NCI-H446 (cell line): ENCODE measurements at places on chromosomes 11 and 22.
A peak's percentile ranks its signal among the peaks of the same experiment; 100 is the strongest.

- no peak for DNase-seq
Observed at GRCh38 chr11:130816546-130817329, 99.5 kb downstream of the SNX19 start.

GRCh38 chr22:49749227-49749626 lies 78.4 kb downstream of the BRD1 start:
- no peak for DNase-seq

GRCh38 chr22:42635531-42635930 lies 4.9 kb downstream of the ATP5MGL start:
- DNase-seq: no peak

DNA sequence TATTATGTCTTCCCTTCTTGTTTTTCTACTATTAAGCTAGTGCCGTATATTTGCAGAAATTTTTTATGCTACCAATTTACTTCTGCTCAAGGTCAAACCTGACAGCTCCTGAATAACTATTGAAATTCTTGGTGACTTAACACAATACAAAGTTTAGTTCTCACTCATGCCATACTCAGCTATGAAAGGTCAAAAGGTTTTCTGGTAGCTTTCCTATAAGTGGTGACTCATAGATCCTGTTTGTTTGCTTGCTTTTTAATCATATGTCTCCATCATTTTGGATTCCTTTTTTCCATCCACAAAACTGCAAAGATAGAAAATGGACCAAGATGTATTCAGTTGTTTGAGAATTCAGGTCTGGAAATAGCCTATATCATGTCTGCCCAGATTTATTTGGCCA lies 855.8 kb upstream of the LRRC4C start:
- no peak for DNase-seq

DNA sequence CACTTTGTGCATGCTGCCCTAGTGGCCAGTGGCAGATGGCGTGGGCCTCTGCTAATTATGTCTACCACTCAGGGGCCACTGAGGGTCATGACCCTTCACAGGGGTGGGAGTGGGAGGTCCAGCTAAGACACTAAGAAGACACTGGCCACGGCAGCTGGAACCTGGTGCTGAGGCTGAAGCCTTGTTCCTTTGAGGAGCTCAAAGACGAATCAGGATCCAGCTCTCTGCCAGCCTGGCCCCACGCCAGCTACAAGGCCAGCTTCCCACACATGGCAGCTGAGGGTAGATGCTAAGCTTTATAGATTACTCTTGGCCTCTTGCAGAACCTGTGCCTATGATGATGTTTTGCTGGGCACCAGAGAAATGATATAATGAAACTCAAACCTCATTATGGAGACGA lies 226.3 kb downstream of the DSCAML1 start:
- no peak for DNase-seq

DNA sequence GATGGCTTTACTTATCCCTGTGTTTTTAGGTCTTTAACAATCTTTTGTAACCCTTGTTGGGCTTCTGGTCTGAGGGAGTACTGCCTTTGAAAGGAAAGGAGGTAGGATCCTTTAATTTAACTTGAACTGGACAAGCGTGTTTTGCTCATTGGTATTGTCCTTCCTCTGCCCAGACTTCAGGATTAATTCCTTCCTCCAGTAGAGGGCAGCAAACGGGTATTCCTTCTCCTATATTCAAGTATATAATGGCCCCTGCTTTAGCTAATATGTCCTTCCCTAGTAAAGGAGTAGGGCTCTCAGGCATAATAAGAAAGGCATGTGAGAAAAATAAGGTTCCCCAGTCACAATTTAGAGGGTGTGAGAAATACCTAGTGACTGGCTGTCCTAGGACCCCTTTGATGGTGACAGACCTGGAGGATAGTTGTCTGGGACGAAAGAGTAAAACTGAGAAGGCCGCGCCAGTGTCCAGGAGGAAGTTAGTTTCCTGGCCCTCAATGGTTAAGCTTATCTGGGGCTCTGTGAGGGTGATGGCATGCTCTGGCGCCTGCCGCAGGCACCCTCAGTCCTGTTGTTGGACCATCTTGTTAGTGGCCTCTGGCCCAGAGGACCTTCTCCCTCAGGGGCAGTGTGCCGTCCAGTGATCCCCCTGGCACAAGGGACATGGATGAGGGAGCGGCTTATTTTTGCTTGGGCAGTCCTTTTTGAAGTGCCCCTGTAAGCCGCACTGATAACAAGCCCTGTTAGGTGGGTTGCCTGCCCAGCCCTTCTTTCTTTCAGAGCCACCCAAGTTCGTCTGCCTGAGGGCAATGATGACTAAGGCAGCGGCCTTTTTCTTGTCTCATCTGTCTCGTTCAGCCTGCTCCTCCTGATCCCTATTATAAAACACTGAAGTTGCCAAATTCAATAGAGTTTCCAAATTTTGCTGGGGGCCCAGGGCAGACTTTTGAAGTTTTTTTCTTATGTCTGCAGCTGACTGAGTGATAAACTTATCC lies 51.8 kb downstream of the C11orf71 start:
- DNase-seq: peak; percentile 20
